ENCODE measurements at places on chromosomes 7 and 10. TPM values are rescaled to one million over a fixed set of nuclear protein-coding genes. Genes with fewer than 3 reads are reported as not detected.

- DNase-seq: no peak
- no peak overlapping the region for H3K27ac ChIP-seq
- H3K27me3 ChIP-seq: peaks cover 2% of the 10 kb centered on the region
- peaks cover 17% of the 10 kb centered on the region for H3K4me1 ChIP-seq
- H3K4me3 ChIP-seq: no peak overlapping the region
Observed at GRCh38 chr10:79438699-79439085, 6.7 kb downstream of the ZCCHC24 start.

- no peak overlapping the region for H3K4me3 ChIP-seq
- H3K4me1 ChIP-seq: no peaks in the 10 kb centered on the region
- no peak for DNase-seq
- H3K36me3 ChIP-seq: no peaks in the 10 kb centered on the region
- H3K27ac ChIP-seq: no peak overlapping the region
- no peaks in the 10 kb centered on the region for H3K27me3 ChIP-seq
Observed at GRCh38 chr7:40239755-40240303, 105.0 kb downstream of the SUGCT start.

DNA sequence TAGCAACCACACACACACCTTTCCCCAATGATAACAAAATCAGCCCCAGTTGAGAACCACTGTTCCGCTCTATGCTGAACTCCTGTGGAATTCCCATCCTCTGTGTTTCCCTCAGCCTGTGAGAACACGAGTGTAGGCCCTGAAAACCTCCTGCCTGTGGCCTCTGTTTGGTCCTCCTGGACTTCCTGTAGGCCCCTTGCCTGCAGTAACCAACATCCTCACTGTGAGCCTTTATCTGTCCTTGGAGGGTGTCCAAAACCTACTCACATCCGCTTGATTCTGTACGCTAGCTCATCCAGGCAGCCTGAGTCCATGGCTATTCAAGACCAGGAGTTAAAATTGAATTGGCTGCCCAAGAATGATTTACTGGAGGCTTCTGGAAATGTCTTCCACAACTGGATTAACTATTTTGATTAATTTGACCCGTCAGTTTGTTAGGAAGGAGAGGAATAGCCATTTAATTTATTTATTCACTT lies 149.8 kb downstream of the AKR1D1 start:
- no peak overlapping the region for H3K27ac ChIP-seq
- H3K4me3 ChIP-seq: no peak overlapping the region
- no peaks in the 10 kb centered on the region for H3K36me3 ChIP-seq
- no peak for DNase-seq

HECW1 gene
- not detected for total RNA-seq

DNA sequence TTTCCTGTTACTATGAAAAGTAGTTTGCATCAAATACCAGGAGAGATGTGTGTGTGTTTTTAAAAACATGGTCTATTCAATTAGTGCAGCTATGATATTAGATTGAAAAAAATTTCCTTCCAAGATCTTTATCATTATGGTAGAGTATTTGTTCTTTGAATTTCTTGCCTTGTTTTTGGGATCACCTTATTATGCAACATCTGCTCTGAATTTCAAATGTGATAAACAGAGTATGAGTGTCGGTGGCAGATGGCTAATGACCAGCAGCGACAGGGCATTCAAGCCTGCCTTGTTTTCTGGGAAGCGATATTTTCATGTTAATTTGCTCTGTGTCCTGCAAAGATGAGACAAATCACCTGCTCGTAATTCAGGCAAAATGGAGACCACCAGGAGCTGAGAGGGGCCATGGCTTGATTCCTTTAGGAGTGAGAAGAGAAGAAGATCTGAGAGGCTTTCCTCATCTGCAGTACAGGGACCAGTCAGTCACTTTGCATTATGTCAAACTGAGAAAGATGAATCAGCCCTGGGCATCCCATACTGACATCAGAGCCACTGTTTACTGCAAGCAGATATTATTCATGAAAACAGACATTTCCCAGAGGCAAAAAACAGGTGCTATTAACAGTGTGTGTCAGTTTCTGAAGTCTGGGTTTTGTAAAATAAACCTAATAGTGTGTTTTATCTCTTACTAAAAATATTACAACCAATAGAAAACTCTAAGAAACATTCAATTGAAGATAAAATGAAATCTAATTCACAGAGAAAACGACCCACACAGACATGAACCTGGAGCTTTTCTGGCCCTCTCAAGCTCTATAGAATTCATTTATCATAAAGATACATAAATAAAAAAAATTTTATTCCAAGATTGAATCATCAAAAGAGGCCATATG lies 67.6 kb downstream of the CDK6 start:
- H3K36me3 ChIP-seq: peaks cover 48% of the 10 kb centered on the region
- peak overlapping the region; percentile 48 for H3K4me3 ChIP-seq
- peaks cover 72% of the 10 kb centered on the region for H3K4me1 ChIP-seq
- H3K27me3 ChIP-seq: no peaks in the 10 kb centered on the region

- H3K27me3 ChIP-seq: peaks cover 2% of the 10 kb centered on the region
- H3K4me1 ChIP-seq: no peaks in the 10 kb centered on the region
- DNase-seq: no peak
- no peak overlapping the region for H3K4me3 ChIP-seq
- H3K27ac ChIP-seq: no peak overlapping the region
Observed at GRCh38 chr7:91243591-91244301, 20.5 kb upstream of the FZD1 start.

DNA sequence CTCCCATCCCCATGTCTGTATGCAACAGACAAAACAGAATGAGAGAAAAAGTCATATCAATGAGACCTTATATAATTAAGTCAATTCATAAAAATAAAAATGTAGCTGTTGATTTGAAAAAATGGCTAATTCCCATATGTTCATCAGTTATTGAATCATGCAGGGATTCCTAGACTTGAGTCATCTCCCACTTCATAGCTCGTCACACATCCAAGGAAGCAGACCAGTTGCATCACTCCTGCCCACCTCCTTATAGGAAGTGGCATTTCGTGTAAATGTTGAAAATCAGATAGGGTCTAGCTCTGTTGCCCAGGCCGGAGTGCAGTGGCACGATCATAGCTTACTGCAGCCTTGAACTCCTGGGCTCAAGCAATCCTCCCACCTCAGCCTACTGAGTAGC lies 56.1 kb upstream of the SH2B2 start:
- H3K4me1 ChIP-seq: no peaks in the 10 kb centered on the region
- H3K4me3 ChIP-seq: no peak overlapping the region
- peaks cover 2% of the 10 kb centered on the region for H3K36me3 ChIP-seq
- no peak overlapping the region for H3K27ac ChIP-seq
- no peak for DNase-seq

- DNase-seq: no peak
- no peak overlapping the region for H3K27ac ChIP-seq
- H3K4me1 ChIP-seq: no peaks in the 10 kb centered on the region
- no peak overlapping the region for H3K4me3 ChIP-seq
- peaks cover 7% of the 10 kb centered on the region for H3K27me3 ChIP-seq
- no peaks in the 10 kb centered on the region for H3K36me3 ChIP-seq
Observed at GRCh38 chr10:132979491-132980425, 37.4 kb upstream of the CFAP46 start.

DNA sequence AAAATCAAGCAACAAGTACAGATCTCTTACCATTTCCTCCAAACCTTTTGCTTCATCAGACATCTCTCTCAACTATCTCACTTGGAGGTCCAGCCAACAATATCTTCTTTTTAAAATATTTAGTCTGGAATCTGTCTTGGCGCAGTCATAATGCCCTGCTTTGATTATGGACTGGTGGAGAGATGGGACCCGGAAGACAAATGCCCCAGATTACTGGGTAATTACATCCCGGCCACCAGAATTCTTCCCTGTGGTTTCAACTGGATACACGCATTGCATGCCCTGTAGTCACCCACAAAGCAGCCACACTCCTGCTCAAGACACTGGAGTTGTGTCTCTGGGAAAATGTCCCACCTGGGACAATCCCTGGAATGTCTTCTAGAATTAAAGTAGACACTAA lies 65.5 kb downstream of the BPGM start:
- H3K27ac ChIP-seq: no peak overlapping the region
- H3K4me1 ChIP-seq: peaks cover 30% of the 10 kb centered on the region
- no peaks in the 10 kb centered on the region for H3K36me3 ChIP-seq
- peak overlapping the region; percentile 39 for H3K4me3 ChIP-seq
- H3K27me3 ChIP-seq: no peaks in the 10 kb centered on the region

- no peaks in the 10 kb centered on the region for H3K36me3 ChIP-seq
- H3K27ac ChIP-seq: no peak overlapping the region
- no peaks in the 10 kb centered on the region for H3K4me1 ChIP-seq
- no peak overlapping the region for H3K4me3 ChIP-seq
- H3K27me3 ChIP-seq: no peaks in the 10 kb centered on the region
Observed at GRCh38 chr10:36097696-36098095, 455.6 kb upstream of the FZD8 start.

DNA sequence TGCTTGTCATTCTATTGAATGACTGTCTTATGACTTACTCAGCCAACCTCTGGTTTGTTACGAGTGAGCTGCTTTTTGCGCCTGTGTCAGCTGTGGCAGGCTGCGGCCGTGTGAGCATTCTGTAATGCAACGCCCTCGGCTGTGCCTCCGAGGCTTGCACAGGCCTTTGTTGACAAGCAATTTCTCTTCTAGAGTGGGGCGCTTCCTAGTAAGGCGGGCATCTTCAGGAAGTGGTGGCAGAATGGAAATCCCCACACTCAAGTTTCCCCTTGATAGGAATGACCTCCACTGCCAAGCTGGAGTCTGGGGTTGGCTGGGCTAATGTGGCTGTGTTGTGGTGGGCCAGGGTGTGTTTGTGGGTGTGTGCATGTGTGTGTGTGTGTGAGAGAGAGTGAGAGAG lies 20.2 kb upstream of the TMEM178B start:
- no peaks in the 10 kb centered on the region for H3K36me3 ChIP-seq
- peak overlapping the region; percentile 57 for H3K27ac ChIP-seq

- no peaks in the 10 kb centered on the region for H3K36me3 ChIP-seq
- no peak overlapping the region for H3K4me3 ChIP-seq
- no peak for DNase-seq
- no peaks in the 10 kb centered on the region for H3K27me3 ChIP-seq
- peaks cover 20% of the 10 kb centered on the region for H3K4me1 ChIP-seq
- H3K27ac ChIP-seq: no peak overlapping the region
Observed at GRCh38 chr7:132489776-132490237, 86.5 kb downstream of the PLXNA4 start.

NRF1 gene
- 19.9 TPM for total RNA-seq

DNA sequence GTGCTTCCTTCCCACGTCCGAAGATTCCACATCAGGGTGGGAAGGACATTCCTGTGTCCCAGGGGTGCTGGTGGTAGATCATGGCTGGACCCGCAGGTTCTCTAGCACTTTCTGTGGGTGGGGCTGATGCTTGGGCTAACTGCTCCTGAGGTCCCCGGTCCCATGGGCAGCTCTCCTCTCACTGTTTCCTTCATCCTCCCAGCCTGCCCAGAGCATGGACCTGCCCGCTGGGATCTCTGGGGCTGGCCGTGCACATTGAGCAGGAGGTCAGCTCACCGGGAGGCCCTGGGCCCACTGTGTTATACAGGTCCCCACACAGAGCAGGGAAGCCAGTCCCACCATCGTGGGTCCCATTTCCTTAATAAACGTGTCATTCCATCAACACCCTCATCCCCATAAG lies 502.3 kb downstream of the TCERG1L start:
- no peak for DNase-seq
- no peaks in the 10 kb centered on the region for H3K36me3 ChIP-seq
- no peaks in the 10 kb centered on the region for H3K4me1 ChIP-seq
- no peaks in the 10 kb centered on the region for H3K27me3 ChIP-seq
- H3K27ac ChIP-seq: no peak overlapping the region

DNA sequence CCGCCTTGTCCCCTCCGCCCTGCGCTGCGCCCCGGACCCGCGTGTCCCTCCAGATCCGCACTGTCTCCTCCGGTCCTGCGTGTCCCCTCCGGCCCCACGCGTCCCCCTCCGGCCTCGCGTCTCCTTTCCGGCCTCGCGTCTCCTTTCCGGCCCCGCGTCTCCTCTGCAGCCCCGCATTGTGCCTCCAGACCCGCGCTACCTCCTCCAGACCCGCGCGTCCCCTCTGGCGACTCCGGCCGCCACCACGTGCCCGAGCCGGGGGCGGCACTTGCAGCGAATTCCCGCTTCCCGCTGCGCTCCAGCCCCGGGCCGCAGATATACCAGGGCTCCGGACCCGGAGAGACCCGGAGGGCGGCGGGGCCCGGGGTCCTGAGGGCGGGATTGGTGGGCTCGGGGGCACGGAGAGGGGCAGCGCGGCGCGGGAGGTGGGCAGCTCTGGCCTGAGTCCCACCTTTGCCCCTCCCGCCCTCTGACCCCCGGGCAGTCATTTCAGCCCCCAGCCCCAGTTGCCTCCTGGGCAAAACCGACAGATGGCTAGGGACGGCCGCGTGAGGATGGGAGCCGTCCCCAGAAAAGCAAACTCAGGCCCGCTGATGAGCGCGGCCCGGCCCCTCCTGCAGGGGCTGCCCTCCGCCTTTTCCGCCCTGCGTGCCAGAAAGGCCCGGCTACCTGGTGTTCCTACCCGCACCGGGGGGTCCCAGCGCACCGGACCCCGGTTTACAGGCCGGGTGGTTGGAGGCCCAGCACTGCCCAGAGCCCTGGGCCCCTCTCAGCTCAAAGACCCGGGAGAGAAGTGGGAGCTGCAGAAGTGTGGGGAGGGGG lies 56.5 kb downstream of the RBM17 start:
- DNase-seq: peak; percentile 17
- H3K36me3 ChIP-seq: peaks cover 7% of the 10 kb centered on the region
- peak overlapping the region; percentile 80 for H3K4me3 ChIP-seq
- H3K27me3 ChIP-seq: no peaks in the 10 kb centered on the region

- no peak overlapping the region for H3K4me3 ChIP-seq
- H3K36me3 ChIP-seq: no peaks in the 10 kb centered on the region
- no peaks in the 10 kb centered on the region for H3K4me1 ChIP-seq
Observed at GRCh38 chr7:18153183-18153748, 125.6 kb upstream of the PRPS1L1 start.

GRCh38 chr7:126972571-126972970 lies 280.2 kb downstream of the GRM8 start:
- H3K4me1 ChIP-seq: no peaks in the 10 kb centered on the region
- H3K4me3 ChIP-seq: no peak overlapping the region

METTL2B gene
- total RNA-seq: 42.8 TPM

GRCh38 chr10:5817322-5818047 lies 4.3 kb upstream of the GDI2 start:
- H3K27me3 ChIP-seq: no peaks in the 10 kb centered on the region
- H3K36me3 ChIP-seq: peaks cover 6% of the 10 kb centered on the region
- peak overlapping the region; percentile 71 for H3K27ac ChIP-seq
- peak; percentile 31 for DNase-seq

GRCh38 chr7:92765725-92766124 lies 70.6 kb downstream of the CDK6 start:
- DNase-seq: no peak
- peak overlapping the region; percentile 18 for H3K27ac ChIP-seq
- H3K4me1 ChIP-seq: peaks cover 74% of the 10 kb centered on the region
- no peak overlapping the region for H3K4me3 ChIP-seq

- no peaks in the 10 kb centered on the region for H3K27me3 ChIP-seq
- H3K4me3 ChIP-seq: no peak overlapping the region
- peaks cover 23% of the 10 kb centered on the region for H3K4me1 ChIP-seq
- peaks cover 4% of the 10 kb centered on the region for H3K36me3 ChIP-seq
Observed at GRCh38 chr7:137965942-137966640, 35.8 kb downstream of the CREB3L2 start.

DNA sequence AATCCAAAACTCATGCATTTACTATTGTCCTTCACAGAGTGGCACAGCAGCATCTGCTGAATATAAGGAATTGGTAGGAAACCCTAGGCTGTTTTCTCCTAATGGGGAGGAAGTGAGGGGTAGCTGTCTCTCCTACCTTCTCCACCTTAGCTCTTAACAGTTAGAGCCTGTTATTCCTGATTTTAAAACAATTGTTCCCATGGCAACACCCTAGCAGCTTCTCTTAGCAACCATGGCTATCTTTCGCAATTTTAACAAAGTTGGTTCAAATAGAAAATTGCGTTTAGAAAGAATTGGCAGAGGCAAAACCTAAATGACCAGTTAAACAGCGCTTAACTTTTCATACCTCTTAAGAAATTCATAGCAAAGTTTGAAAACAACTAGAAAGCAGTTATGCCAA lies 603.4 kb upstream of the AUTS2 start:
- no peaks in the 10 kb centered on the region for H3K27me3 ChIP-seq
- no peaks in the 10 kb centered on the region for H3K4me1 ChIP-seq
- H3K36me3 ChIP-seq: no peaks in the 10 kb centered on the region
- DNase-seq: no peak

CUBN gene
- 0.31 TPM for total RNA-seq

MAP3K8 gene
- total RNA-seq: 36.5 TPM
